ENCODE measurements at places on chromosomes 5 and 9.

GRCh38 chr9:70519912-70520724 is 105.7 kb upstream of the KLF9 start:
- DNase-seq: no peak

- no peak for DNase-seq
These were observed 6.2 kb downstream of the ZER1 start for GRCh38 chr9:128765499-128765898.

GRCh38 chr9:111896942-111897600 is 457 bp downstream of the UGCG start:
- no peak for DNase-seq

- DNase-seq: no peak
These were observed 52.6 kb downstream of the AQP7 start for GRCh38 chr9:33349743-33350142.

- no peak for DNase-seq
These were observed 889.7 kb downstream of the CDH9 start for GRCh38 chr5:26148569-26149107.

- DNase-seq: peak; percentile 88
These were observed 303.8 kb upstream of the PRR16 start for GRCh38 chr5:120160124-120160895.

GRCh38 chr5:96288166-96288844 is 144.7 kb downstream of the PCSK1 start:
- peak; percentile 24 for DNase-seq

GRCh38 chr9:129697656-129698253 is 32.3 kb downstream of the PRRX2 start:
- peak; percentile 98 for DNase-seq

GRCh38 chr5:126948011-126948355 is 82.4 kb downstream of the MARCHF3 start:
- no peak for DNase-seq

- DNase-seq: no peak
These were observed 246.8 kb downstream of the MSX2 start for GRCh38 chr5:174971210-174971609.

DNA sequence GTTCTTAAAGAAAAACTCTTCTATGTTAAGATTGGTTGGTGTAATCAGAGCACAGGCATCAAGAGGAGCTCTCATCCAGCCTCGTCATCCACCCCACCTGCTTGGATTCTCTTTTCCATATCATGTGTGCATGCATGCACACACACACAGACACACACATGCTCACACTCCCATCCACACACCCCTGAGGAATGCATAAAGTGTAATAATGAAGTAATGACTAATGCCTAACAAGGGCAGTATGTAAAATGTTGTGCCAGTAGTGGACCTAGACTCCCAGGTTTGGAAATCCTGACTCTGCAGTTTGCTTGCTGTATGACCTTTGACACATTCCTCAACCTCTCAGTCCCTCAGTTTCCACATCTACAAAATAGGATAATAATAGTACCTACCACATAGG is 280.0 kb upstream of the ANKRD55 start:
- peak; percentile 17 for DNase-seq

GRCh38 chr5:42520203-42520602 is 97.0 kb downstream of the GHR start:
- no peak for DNase-seq

- DNase-seq: no peak
These were observed 56.1 kb upstream of the FSTL4 start for GRCh38 chr5:133668458-133668857.

DNA sequence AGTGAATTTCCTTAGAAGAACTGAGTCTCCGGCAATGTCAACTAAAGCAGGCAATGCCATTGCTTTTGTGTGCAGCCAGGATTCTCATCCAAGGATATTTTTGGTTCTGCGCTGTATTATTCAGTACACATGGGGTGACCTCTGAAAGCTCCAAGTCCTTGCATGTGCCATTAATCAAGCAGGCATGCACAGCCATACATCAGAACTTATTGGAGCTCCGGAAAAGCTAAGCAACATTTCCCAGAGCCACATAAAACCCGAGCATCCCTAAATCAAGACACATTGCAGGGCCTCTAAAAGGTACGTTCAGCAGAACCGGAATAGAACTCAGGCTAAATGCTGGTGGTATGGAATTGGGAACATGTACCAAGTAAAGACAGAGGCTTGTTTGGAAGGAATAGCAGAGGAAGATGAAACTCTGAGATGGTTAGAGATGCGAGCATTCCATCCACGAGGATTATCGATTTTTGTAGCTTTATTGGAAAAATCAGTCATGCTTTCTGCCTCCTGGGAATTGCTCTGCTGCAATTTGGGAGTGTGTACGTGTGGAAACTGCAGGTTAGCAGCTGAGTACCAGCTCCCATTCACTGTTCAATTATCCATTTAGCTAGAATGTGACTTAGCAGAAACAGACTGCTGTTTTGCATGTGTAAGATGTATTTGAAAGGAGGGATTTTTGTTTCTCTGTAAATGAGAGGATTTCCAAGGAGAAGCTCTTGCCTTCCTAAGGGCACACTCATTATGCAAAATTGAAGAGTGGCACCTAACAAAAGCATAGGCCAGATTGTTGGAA is 143.7 kb upstream of the WWC1 start:
- DNase-seq: peak; percentile 35

DNA sequence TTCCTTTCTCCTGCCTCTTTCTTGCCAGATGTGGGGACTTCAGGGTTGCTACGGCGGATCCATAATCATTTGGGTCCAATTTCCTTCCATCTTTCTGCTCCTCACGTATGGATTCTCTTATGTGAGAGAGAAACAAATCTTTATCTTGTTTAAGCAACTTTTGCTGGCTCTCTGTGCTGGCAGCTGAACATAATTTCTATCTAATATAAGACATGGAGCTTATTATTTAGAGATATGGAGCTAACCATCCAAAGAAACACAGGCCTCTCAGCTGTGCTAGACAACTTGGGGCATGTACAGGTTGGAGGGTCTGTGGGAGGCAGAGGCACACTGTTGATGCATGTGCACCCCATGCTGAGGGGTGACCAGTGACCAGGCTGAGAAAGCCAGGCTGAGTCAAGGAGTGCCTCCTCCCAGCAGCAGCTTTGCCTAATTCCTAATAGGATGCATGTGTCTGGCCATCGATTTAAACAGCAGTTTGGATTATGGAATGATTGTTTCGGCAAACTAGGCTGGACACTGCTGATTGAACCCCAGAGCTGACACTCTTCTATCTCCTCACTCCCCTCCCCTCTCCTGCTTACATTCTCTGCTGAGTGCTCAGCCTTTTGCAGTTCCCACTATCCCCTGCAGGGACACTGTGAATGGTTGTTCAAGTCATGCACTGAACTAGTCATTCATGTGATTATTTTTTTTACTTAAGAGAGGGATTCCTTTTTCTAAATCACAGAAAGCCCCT is 195.8 kb downstream of the ERCC6L2 start:
- DNase-seq: peak; percentile 29

GRCh38 chr5:542319-543311 is 18.4 kb upstream of the SLC9A3 start:
- DNase-seq: no peak

- DNase-seq: no peak
These were observed 359.2 kb downstream of the PRR16 start for GRCh38 chr5:120823328-120823727.

DNA sequence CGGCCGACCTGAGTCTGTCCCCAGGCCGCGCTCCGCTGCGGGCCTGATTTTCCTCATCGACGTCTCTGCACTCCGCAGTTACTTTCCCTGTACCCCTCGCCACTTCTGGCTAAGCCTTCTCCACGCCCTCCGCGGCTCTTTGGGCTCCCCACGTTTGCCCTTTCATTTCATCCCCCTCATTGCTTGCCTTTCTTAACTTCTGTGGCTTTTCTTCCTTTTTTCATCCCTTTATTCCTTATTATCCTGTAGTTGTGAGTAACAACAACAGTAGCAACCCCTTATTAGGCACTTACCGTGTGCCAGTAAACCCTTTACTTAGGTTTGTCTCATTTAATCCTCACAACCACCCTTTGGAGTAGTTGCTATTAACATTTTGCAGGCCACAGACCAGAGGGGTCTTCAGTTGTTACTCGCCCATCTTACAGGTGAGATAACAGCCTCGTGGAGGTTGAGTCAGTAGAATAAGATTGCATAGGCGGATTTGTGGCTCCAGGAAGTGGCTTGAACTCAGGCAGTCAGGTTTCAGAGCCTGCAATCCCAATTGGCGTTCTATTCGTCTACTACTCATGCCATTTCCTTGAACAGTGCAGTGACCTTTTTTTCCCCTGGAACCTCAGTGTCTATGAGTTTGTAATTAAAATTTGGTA is 724 bp downstream of the TCERG1 start:
- peak; percentile 52 for DNase-seq

- peak; percentile 14 for DNase-seq
These were observed 1.3 kb upstream of the CARD19 start for GRCh38 chr9:93094658-93095204.

DNA sequence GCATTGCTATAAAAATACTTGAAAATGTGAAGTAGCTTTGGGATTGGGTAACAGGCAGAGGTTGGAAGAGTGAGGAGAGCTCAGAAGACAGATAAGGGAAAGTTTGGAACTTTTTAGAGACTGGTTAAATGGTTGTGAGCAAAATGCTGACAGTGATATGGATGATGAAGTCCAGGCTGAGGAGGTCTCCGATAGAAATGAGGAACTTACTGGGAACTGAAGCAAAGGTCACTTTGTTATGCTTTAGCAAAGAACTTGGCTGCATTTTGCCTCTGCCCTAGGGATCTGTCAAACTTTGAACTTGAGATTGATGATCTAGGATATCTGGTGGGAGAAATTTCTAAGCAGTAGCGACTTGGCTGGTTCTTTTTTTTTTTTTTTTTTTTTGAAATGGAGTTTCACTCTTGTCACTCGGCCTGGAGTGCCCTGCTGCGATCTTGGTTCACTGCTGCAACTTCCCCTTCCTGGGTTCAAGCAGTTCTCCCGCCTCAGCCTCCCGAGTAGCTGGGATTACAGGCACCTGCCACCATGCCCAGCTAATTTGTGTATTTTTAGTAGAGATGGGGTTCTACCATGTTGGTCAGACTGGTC is 998.9 kb downstream of the TLE1 start:
- DNase-seq: no peak

GRCh38 chr9:104572612-104573011 is 3.6 kb downstream of the OR13C8 start:
- DNase-seq: no peak

DNA sequence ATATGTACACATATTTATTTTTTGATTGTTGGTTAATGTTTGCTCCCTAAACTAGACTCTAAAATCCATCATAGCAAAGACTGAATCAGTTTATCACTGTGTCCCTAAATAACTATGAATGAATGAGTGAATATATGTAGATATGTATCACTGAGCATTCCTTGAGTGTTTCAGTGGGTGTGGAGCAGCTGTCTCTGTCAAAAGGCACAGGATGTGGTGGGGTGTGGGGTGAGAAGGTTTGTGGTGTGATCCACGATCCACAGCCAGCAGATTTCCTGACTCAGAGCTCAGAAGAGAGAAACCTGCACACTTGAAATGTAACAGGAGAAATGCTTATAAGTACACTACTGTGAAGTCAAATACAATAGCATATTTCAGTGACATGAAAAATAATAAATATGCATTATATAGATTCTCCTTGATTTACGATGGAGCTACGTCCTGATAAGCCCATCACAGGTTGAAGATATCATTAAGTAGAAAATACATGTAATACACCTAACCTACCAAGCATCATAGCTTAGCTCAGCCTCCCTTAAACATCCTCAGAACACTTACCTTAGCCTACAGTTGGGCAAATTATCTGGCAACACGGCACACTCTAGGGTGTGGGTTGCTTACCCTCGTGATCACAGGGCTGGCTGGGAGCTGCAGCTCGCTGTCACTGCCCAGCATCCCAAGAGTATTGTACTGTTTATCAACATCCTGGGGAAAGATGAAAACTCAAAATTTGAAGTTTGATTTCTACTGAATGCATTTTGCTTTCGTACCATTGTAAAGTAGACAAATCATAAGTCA is 287.0 kb downstream of the GAS1 start:
- peak; percentile 91 for DNase-seq

DNA sequence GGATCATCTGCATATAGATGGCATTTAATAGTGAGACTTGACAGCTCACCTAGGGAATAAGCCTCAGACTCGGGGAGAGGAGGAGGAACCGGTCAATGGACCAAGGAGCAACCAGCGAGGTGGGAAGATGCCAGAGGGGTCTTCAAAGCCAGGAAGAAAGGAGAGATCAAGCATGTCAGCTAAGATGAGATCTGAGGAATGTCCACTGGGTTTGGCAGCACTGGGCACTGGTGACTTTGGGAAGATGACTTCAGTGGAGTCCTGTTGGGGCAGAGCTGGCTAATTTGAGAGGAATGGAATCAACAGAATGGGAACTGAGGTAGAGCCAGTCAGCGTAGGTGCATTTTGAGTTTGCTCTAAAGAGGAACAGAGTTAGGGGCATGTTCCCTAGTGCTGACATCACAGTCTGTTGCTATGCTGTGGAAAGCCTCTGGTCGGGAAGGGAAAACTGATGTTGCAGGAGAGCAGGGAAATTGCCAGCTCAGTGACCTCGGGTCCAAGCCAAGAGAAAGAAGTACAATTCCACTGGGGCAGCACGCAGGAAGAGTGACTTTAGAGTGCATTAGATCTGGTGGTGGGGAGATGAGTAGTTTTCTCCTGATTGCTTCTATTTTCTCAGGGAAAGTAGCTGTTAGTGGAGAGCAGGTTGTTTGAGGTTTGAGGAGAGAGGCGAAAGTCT is 56.9 kb downstream of the ZNF618 start:
- no peak for DNase-seq

DNA sequence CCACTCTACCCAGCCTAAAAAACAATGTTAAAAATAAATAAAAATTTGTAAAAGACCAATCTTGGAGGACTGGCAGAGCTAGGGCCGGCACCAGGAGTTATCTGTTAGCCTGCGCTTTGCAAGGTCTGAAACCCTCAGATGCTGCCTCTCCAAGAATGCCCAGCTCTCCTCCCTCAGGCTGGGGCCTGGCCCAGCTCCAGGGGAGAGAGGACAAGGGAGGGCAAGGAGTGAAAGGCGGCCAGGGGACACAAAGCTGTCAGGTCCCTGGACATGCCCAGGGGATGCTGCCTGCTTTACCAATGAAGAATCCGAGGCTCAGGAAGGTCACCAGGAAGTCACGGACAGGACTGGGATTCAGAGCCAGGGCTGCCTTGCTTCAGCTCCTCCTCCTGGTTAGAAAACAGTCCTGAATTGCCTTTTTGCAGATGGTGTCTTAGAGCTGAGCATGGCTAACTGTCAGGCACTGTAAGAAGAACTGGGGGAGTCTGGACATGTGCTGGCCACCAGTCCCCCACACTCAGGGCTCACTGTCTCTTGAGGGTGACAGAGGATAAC is 5.5 kb upstream of the N4BP3 start:
- DNase-seq: no peak

- DNase-seq: no peak
These were observed 57.6 kb downstream of the PTCH1 start for GRCh38 chr9:95459178-95459577.

DNA sequence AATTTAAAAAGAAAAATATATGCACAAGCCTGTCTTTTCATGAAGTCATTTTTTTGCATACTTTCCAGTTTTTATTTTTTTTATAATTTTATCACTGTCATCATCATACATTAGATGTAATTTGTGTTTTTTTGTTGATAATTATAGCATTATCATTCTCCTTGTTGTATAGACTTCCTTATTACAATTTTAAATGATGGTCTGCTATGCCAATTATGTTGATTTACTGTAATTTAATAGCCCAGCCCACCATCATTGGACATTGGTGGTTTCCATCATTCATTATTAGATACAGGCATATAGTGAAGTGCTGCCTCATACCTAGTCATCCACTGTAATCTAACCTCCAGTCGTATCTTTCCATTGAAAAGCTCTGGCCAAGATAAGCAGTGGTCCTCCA is 3.8 kb upstream of the TJP2 start:
- DNase-seq: no peak

GRCh38 chr5:173435447-173435846 is 107.2 kb upstream of the STC2 start:
- no peak for DNase-seq

- DNase-seq: no peak
These were observed 56.2 kb upstream of the PSD2 start for GRCh38 chr5:139739150-139739974.

All from fibroblast of skin of right biceps (primary cell).